ENCODE measurements at places on chromosomes 4 and X. TPM values are rescaled to one million over a fixed set of nuclear protein-coding genes. Genes with fewer than 3 reads are reported as not detected.

DNA sequence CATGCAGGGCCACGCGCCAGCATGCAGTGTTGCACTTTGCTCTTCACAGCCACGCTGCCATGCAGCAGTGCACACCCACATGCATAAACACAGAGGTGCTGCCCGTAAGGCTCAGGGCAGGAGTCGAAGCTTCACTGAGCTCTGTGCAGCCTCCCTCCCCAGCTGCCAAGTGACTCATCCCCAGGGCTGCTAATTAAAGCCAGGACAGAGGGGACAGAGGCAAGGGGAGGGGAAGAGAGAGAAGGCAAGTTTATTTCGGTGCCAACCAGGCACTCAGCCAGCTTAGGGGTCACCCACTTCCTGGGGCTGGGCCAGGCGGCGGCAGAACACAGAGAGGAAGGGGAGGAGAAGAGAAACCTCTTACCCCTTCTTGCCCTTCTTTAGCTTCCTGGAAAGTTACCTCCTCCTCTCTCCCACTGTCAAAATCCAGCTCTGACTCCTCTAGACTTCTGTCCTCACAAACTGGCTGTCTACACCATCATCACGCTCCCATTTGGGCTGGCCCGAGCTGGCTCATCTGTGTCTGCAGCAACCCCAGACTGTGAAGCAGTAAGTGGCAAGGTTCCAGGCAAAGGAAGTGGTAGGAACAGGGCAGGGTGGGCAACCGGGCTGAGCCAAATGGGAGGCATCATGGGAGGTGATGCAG lies 6.2 kb upstream of the IQSEC2 start:
- DNase-seq, result peak; percentile 7

GRCh38 chr4:85457752-85458467 lies 17.0 kb upstream of the ARHGAP24 start:
- no peak for DNase-seq

DNA sequence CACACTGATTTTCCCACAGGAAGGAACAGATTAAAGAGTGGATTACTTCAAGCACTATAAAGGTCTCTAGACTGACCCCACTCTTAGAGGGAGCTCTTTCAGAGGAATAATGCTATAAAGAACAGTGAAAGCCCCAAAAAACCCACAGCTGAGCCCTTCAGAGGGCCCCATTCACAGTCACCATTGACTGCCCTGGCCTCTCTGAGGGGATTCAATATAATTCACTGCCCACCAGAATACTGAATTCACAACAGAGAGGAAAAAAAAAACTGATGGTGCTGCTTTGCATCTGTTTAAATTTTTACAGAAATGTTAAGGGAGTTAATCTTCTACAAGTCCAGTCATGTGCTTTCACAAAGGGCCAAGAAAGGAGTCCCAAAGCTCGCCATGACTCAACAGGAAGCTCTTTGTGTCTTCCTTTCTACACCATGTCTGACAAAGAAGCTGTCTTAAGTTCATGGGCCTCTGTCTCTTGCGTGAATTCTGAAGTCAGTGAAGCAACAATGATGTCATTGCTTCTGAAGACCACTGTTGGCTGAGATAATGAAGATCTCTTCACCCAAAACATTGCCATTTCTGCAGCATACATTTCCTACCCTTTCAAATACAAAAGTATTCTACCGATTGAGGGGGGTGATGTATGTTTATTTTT lies 174.9 kb downstream of the ADAMTS3 start:
- DNase-seq, result no peak

DNA sequence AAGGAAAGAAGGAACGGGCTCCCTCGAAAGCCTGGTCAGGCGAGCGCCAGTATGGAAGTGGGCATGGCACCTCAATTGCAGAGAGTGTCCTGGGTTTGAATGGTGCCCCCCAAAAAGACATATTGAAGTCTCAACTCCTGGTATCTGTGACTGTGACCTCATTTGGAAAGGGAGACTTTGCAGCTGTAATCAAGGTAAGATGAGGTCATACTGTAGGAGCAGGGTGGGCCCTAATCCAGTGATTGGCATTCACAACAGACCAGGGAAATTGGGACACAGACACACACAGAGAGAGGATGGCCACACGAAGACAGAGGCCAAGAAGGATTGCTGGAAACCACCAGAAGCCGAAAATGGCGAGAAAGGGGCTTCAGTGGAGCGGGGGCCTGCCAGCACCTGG lies 6.4 kb downstream of the ZFP92 start:
- DNase-seq, result no peak

- no peak for DNase-seq
These were observed 5.0 kb downstream of the GPC3 start for GRCh38 chrX:133980406-133980805.

GRCh38 chrX:45842926-45843315 lies 642.2 kb upstream of the DIPK2B start:
- no peak for DNase-seq

DNA sequence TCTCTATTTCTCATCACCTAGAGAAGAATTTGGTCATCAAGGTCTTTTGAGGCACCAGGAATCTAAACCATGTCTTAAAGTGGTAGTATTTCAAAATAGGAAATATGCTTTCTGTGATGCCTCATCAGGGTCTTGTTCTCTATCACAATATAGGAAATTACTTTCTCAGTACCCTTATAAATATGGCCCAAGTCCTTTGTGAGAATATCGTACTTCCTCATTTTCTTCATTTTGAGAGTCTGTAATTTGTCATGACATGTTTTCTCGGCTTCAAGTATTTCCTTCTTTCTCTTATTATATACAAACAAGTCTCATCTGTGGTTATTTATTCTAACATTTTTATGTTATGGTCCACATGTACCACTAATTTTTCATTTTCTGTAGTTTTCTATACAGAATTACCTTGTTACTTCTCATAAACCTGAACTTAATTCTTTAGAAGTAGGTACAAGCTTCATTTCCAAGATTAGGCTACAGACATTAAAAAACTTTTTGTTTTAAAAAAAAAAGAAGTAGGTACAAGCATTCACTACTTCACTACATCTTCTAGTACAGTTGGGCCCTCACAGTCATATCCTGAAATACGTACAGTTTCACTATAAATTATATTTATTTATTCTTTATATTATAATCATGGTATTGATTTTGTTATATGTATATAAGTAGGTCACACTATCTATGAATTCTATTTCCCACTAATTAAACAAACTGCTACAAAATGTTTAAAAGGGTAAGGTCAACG lies 54.4 kb downstream of the KLHL13 start:
- no peak for DNase-seq

DNA sequence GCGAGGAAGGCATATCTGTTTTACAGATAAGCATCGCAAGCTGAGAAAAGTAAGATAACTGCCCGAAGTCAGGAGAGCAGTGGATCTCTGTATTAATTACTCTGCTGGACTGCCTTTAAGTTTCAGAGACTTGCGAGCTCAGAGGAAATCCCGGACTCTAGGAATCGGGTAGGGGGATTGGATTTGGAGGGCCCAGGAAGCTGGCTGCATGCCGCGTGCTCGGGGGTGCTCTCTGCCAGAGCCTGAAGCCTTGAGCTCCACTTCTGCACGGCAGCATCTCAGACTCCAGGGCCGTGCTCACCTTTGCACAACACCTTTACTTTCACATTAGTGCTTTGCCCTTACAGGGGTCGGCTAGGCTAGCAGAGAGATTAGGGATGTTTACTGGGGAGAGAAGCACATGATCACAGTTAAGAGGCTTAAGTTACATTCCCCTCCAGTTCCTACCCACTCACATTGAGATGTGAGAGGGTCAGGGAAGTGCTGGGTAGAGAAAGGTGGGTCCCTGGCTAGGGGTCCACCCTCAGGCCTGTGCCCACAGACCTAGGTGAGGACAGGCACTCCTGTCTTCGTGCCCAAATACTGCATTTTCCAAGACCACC lies 57.0 kb downstream of the TRIML1 start:
- no peak for DNase-seq

DNA sequence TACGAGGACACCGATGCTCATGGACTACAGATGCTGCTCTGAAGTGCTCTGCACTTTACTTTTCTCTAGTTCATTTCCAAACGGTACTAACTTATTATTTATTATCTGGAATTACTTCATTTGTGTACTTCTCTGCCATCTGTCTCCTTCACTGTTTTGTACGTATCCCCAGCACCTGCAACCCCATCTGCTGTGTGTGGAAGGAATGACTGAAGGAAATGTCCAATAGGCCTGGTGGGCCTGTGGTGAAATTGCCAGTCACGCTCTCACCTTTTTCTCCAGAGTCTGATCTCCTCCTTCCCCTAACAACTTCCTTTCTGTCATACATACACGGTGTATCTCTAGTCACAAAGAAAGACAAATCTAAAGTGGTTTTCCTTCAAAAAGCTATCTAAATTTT lies 12.9 kb downstream of the TMEM154 start:
- DNase-seq, result no peak

The GPM6B gene
- 33.7 TPM for total RNA-seq

GRCh38 chrX:105876658-105877057 lies 54.3 kb downstream of the NRK start:
- DNase-seq, result no peak

DNA sequence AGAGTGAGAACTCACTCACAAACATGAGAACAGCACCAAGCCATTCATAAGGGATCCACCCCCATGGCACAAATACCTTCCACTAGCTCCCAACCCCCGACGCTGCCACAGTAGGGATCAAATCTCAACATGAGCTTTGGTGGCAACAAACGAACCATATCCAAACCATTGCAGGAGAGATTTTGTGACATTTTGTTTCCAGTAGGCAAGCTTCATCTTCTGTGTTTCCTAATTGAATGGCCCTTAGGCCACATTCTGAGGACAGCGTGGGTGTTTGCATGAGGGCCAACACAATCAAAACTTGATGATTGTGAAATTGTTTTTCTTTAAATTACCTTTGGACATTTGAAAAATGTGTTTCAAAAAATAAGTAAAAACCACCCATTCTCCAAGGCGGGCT lies 102.6 kb upstream of the LNX1 start:
- no peak for DNase-seq

The EDA2R gene
- 7.0 TPM for total RNA-seq

DNA sequence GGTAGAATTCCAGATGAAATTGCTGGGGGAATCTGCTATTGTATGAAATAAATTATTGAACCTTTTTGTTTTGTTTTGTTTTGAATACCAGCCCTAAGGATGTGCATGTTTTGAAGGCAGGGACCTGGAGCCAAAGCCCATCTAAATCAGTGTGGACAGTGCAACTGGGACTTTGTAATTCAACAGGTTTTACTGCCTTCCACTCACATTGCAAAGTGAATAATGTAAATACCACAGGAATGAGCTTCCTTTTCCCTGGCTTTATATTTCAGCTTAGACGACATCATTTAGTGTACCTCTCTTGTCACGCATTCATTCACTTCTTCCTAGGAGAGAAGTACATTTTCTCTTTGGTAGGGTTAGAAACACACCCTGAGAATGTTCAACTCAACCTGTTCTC lies 795.0 kb downstream of the CENPC start:
- no peak for DNase-seq

- no peak for DNase-seq
These were observed 5.1 kb downstream of the CXCL9 start for GRCh38 chr4:76002176-76002575.

The GIMD1 gene
- total RNA-seq, result not detected

The CXXC4 gene
- 2.5 TPM for total RNA-seq

The VEGFD gene
- total RNA-seq, result 3.0 TPM

The VEGFC gene
- total RNA-seq, result 20.4 TPM

The NAA15 gene
- 24.4 TPM for total RNA-seq

- no peak for DNase-seq
These were observed 13.3 kb downstream of the CETN2 start for GRCh38 chrX:152817078-152817764.

DNA sequence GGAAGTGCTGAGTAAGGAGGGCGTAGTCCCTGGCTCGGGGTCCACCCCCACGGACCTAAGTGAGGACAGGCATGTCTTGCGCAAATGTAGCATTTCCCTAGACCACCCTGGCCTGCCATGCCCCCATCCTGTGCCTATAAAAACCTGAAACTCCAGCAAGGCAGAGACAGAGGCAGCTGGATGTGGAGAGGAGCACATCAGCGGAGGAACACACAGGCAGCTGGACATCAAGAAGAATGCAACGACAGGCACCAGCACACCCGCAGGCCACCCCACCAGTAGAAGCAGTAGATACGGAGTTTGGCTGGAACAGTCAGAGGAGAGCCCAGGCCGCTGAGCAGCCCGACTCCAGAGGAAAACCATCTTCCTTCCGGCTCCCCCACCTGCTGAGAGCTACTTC lies 345.9 kb downstream of the FSTL5 start:
- no peak for DNase-seq

The BMX gene
- total RNA-seq, result 10.0 TPM

DNA sequence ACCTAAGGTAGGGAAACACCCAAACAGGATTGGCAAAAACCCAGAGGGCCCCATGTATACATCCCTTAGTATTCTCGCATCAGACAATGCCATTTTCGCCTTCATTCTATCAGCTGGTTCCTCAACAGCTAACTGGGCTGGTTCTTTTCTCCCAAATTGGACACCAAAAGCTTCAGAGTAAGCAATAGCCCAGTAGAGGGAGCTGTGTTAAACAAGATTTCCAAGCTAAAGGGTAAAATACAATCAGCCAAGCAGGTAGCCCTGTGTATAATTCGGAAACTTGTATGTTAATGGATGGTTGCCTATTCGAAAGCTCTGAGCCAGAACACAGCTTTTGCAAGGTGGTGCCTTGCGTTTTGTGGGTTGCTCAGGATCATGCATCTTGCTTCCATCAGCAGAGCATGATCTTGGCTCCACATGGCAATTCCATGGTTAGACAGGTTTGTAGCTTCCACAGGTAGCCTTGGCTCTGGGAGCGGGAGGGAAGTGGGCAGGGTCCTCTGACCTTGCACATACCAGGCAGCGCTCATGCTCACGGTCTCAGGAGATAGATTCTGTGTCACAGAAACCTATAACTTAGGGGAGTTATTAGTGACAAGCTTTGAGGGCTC lies 115.2 kb upstream of the LNX1 start:
- DNase-seq, result no peak

The CAMK2D gene
- total RNA-seq, result 70.1 TPM

DNA sequence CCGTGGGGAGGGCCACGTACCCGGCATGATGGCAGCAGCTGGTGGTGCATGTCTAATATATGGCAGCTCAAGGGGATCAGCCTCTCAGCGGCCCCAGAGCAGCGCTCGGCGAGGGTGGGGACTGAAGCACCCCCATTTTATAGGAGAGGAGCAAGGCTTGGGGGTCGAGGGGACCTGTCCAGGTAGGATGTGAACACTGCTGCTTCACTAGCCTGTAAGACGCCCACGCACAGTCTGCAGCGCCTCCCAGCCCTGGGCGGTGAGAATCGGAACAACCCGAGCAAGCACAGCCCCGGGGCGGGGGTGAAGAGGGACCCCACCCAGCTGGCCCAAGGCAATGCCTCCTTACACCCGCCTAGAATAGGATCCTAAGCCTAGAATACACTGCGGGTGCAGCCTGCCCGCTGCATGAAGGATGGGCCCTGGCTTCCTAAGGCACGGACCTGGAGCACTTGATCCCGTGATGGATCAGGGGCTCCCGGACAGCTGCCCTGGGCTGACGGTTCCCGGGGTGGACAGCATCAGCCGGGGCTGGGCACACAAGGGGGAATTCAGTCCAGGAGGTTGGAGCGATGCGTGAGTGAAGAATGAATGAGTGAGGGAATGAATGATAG lies 17.6 kb downstream of the ADRA2C start:
- no peak for DNase-seq

- DNase-seq, result no peak
These were observed 64.6 kb downstream of the ENPEP start for GRCh38 chr4:110540581-110540980.
